CD4-positive, alpha-beta T cell treated with Interleukin-4 for 4 hours (primary cell): ENCODE measurements at places on chromosomes 5 and 9.
A peak's percentile ranks its signal among the peaks of the same experiment; 100 is the strongest.

GRCh38 chr9:5563417-5563815 is 53.1 kb downstream of the PDCD1LG2 start:
- no peak for DNase-seq

DNA sequence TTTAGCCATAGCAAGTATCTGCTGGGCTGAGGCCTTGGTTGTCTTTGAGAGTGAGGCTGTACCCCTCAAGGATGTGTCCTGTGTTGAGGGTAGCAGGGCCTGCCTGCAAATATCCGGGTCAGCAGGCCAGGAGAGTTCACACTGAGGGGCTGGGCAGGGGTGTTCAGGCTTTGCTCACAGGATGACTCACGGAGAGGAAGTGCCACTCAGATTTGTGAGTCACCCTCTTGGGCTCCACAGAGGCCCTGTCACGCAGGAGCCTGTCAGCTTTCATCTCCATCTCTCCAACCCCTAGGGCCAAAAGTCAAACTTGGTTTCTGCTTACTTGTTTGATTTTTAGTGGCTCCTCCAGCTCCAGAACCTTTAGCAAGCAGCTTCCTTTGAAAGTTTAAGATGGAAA is 211.5 kb downstream of the SEC61B start:
- peak; percentile 58 for DNase-seq

DNA sequence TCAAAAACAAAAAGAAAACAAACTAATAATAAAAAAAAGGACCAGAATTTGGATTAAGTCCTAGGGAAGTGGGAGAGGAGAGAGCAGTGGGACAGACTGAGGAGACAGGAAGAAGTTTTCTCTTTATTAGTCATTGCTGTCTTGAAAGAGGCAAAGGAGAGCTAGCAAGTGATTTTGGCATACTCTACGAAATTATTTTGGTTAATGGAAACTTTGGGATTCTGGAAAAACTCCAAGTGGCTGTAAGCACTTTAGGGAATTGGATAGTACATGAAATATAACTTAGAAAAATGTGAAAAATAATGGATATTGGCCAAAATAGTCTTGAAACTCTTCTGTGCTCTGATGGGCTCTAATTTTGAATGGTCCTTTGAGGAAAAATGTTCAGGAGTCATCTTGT is 1641.8 kb upstream of the WWC1 start:
- DNase-seq, result no peak

- no peak for DNase-seq
Observed at GRCh38 chr5:169417676-169418075, 116.7 kb upstream of the SLIT3 start.

DNA sequence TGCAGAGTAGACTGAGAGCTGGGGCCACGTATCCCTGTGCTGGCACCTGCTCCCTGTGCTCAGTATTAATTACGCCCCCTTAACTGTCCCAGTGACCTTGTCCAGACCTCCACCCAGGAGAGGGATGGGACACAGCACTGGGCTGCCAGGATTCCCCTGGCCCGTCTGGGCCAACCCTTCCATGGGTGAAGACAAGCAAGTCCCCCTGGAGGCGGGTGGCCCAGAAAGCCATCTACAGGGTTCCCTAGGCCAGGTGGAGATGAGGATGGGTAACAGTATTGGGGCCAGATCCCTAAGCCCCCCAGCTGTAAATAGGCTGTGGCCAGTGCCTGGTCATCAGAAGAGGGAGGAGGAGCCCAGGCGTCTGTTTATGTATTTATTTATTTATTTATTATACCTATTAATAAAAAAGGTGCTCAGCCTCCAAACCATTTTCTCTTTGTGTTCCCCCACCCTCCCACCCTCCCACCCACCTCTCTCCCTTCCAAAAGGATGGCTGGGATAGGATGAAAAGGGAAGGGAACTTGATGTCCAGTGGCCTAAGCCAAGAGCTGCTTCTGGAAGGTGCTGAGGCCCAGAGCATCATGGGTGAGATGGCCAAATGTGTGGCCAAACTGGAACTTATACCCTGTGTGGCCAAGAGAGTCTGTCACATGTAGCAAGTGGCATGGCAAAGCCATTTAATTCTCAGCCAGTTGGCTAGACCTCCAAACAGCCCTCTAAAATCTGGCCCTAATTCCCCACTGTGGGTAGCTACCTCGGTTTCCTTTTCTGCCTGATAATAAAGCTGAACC is 43.4 kb upstream of the TESK1 start:
- no peak for DNase-seq

- DNase-seq, result no peak
Observed at GRCh38 chr5:10539687-10539998, 24.2 kb upstream of the ANKRD33B start.

DNA sequence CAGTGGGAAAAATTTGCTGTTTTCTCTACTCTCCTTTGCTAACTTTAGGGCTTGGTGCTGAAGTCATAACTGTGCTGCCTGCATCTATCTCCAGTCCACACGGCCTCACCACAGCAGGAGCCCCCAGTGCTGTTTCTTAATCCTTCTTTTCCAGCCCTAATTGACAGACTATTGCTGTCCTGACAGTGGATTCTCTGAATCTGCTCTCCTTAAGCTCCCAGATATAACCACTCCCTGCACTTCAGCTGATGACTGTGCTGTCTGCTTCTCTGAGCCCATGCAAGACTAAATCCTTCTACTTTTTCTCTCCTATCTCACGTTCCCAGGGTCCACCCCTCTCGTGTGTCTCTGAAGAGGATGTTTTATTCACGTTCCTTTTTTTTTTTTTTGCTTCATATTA is 19.7 kb upstream of the GRIA1 start:
- no peak for DNase-seq

DNA sequence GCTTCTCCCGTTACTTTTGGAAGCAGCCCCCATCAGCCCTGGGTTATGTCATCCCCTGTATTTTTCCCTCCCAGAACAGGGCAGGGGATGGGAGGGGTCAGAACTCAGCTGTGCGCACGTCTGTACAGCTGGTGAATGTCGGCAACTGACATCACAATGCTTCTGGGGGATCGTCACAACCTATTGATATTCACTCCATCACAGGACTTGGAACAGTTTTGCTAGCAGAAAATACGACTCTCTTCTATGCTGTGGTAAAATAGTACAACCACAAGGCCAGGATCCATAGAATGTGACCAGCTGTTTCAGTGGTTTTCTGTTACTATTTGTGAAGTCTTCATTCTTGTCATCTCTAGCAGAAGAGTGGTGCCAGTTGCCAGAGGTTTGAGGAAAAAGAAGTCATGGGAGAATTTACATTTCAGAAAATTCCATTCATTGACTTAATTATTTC is 77.1 kb upstream of the KLF4 start:
- no peak for DNase-seq

DNA sequence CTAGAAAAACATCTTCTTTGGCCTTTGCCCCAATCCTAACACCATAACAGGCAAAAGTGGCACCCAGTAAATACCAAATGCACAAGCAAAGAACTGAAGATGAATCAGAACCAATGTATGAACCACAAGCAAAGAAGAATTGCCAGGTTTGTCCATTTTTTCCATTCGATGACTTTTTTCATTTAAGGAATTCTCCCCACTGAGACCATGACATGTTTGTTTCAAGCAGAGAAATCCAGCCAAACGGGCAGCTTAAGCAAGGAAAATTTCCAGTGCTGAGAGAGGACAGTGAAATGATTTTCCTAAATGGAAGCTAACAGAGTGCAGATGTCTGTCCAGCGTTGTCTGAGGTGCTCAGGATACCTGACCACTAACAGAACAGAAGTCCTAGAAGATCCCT is 203.7 kb downstream of the ADAMTS12 start:
- no peak for DNase-seq

DNA sequence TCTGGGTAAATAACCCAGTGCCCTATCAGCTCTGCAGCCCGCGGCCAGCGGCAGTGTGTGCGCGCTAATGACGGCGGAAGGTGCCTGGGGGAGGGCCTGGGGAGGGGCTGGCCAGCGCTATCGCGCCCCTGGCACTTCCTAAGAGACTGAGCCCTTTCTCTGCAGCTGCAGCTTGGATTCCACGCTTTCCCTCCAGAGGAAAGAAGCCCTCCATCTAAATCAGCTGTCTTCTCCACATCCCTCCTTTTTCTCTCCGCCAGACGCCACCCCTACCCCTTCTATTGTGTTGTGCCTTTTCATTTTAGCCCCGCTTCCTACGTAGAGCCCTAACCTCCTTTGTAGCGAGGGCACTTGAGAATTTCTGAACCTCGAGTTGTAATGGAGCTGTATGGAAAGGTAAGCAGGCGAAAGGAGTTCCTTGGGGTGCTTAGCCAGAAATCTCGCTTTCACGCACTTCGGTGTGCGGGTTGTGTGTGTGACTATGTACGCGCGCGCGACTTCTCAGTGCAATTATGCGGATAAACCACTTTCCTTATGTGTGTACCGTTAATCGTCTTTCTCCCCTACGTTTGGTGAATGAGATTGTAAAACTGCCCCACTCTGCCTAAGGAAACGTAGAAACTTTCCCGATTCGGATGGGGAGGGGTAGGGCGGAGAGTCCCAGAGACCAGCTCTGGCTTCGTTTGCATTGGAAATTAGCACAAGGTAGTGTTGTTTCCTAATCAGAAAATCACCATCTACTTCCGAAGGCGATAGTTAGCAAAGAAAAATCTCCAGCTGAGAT is 664 bp upstream of the RAB3C start:
- DNase-seq, result no peak

DNA sequence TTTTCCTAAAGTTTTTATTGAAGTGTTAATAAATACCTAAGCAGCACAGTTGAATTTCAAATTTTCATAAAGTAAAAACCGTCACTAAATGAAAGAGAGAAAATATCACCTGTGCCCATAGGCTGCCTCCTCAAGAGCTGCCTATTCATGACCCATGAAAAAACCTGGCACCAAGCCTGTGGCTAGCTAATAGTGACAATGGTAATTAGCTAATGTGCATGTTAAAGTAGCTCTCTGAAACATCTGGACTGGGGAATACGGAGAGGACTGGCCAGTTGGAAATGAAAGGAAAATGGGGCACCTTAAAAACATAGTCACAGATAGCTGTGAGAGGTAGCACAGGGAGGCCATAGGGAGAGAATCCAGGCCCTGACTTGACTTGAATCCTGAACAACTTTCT is 5.4 kb upstream of the GNE start:
- no peak for DNase-seq

GRCh38 chr9:76330034-76330433 is 64.2 kb downstream of the RFK start:
- DNase-seq, result no peak

DNA sequence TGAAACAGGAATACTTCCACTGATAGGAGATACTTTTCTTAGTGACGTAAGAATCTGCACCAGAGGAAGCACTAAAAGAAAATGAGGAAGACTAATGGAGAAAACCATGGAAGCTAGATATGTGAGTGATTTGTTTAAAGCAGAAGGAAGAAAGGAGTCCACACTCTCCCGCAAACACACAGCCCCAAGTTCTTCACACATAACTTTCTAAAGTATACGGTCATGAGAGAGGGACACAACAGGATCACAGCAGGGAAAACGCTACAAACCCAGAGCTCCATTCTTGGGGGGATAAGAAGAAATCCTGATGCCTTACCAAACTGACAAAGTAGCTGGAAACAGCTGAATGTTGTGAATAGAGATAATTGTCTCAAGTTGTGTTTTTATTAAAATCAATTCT is 222.2 kb upstream of the TMEM161B start:
- DNase-seq, result no peak

DNA sequence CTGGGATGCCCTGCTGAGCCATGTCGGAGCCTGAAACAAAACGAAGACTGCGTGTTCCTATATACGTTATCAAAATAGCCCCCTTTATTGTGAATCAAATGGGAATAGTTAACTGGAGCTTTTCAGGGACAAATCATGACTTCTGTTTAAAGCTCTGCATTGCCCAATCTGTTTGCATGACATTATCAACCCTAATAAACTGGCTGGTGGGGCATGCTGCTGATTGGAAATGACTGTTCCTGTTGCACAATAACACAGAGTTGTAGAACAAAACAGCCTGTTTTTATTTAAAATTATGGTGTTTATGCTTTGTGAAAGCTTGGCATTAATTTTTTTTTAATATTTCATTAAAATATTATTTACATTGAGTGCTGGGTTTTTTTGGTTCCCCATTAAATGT is 215.5 kb downstream of the TMEM167A start:
- DNase-seq, result no peak

- DNase-seq, result no peak
Observed at GRCh38 chr5:10744681-10745080, 16.4 kb downstream of the DAP start.

DNA sequence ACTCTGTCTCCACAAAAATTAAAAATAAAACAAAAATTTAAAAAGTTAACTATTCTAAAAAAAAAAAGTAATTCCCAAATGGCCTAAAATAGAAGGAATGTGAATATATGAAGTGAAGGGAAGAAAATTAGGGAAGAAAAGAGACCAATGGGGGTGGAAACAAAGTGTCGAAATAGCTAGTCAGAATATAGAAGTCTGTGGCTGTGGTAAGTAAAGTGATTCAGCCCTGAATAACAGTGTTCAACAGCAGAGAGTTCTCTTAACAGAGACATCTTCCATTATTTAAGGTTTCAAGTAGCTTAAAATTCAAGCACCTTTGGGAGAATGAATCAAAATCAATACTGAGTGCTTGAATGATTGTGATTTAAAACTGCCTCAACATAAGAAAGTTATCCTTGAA is 51.7 kb downstream of the LPAR1 start:
- no peak for DNase-seq

DNA sequence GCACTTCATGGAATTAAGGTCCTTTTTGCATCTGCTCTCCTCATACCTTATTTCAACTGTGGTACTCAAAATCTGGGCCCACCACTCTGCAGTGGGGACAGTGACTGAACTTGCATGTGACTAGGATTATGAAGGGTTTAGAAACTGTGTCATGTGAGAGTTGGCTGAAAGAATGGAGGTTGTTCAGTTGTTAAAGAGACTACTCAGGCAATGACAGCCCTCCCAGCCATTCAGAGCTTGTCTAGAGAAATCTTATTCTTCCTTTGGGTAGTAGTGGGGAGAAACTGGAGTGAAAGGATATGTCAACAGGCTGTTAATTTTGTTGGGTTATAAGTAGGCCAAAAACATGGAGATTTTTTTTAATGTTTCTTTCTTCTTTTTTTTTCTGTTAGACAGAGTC is 10.3 kb downstream of the AOPEP start:
- DNase-seq, result no peak

- DNase-seq, result no peak
Observed at GRCh38 chr5:133981714-133982113, 13.3 kb upstream of the C5orf15 start.
